ENCODE measurements at places on chromosomes 1 and 21.

GRCh38 chr21:29557200-29557599 lies 258.5 kb downstream of the BACH1 start:
- no peak for DNase-seq

DNA sequence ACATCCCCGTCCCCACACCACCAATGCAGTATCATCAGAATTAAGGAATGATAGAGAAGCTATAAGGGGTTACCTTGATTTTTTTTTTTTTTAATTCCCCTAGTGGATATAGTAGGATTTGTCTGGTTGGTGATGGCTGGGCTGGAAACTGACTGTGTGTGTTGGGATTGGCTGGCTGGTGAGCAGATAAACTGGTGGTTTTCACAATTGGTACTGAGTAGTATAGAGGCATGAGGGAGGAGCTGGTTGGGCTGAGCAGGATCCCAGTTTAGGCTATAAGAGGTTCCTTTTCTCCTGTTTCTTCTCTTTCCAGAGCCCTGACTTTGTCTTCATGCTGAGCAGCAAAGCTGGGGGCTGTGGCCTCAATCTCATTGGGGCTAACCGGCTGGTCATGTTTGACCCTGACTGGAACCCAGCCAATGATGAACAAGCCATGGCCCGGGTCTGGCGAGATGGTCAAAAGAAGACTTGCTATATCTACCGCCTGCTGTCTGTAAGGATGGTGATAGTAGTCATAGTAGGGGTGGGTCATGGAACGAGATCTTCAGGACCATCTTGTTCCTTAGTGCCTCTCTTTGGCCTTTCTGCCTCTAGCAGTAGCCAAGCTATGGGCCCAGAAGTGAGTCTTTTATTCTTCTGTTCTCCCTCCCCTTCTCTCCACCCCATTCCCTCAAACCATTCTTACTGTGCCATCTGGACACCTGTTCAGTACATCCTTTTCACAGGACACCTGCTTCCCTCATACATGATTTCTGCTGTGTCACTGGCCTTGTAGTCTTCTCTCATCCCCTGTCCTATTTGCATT lies 26.9 kb downstream of the RAD54L start:
- DNase-seq, result no peak

DNA sequence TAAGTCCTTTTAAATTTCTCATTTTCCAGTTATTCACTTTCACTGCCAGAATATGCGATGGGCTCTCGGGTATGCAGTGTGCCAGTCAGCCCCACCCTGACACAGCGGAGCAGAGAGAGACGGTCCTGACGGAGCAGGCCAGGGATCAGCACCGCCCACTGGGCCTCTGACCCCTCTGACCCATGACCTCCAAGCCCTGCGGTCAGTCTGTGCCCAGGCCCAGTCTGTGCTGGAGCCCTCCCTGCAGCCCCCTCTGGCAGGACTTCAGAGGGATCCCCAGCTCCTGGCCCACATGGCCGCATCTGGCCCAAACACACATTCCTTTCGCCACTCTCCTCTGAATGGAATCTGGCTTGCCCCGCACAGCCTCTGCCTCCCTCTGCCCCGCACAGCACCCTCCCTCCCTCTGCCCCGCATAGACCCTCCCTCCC lies 43.4 kb upstream of the COL6A2 start:
- no peak for DNase-seq

DNA sequence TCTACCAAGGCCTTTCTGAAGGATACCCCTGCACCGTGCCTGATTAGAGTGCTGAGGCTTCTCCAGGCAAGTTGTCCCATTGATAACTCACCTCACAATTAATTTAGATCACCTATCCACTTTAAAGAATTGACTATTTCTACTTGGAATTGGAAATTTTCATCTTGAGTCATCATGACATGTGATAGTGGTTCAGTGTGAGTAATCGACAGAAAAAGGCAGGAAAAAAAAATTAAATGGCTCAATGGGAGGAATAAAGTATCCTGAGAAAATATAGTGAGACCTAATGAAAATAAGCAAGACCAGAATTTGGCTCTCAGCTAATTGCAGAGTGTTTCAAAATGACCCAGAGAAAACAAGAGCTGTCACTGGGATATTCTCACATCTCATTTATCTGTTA lies 222.4 kb upstream of the C8B start:
- DNase-seq, result no peak

DNA sequence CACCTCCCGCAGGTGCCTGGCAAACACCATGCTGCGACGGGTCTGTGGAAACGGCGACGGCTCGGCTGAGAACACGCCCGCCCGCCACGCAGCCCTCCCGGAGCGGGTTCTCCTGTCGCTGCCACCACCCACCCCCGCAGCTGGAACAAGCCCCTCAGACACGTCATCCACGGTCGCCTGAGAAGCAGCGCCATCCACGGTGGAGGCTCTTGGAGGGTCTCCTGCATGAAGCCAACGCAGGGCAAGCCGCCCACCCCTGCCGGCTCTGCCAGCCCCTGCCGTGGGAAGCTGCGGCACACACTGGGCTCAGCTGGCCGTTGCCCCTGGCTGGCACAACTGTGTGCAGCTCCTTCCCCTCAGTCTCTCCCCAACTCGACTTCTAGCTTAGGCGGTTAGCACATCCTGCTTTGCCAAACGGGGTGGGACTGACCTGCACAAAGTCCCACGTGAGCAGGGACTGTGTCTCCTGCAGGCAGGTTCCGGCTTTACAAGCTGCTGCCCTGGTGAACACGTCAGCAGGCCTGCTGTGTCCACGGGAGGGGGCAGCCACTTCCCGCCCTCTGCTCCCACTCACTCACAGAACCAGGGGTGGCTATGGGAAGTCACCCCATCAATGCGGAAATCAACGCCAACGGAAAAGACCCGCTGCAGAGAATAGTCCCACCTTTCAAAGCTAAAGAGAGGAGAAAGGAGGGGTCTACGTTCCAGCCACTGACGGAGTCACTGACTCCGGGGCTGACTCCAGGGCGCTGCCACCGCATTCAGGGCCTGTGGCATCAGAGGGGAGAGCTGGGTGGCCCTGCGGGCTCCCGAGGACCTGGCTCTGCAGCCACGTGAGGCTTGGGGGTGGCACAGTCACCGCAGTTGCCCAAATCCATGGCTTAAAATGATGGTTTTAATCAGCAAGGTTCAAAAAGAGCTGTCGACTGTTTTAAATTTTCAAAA lies 10.3 kb downstream of the POFUT2 start:
- DNase-seq, result no peak

DNA sequence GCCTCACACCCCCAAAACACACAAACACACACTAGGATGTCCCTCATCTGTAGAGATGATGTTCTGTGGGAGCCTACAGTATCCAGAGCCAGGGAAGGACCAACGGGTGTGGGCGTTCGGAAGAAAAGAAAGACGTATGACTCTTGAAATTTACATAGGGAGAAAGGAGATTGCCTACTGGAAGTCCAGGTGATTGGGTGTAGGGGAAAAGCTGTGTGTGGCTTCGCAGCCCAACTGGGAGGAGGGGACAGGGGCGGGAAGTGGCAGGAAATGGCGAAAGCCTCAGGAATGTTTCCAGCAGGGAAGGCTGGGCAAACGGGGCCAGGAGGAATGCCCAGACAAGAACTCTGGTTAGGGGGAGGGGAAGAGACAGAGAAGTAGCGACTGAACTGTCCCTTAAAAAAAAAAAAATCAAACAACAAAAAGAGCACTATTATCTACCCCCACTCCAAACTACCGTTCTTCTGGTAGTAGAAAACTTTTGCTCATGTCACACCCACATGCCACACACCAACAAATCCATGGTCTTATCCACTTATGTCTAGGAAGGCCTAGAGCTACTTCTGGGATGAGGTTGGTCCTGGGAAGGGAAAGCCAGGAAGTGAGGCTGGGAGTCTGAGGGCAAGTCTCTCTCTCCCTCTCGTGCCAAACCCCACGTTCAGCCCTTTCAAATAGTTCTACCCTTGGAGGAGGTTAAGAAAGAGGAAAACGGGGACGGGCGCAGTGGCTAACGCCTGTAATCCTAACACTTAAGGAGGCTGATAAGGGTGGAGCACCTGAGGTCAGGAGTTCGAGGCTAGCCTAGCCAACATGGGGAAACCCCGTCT lies 1.8 kb upstream of the CKS1B start:
- DNase-seq, result peak; percentile 87

GRCh38 chr1:185500001-185500626 lies 183.1 kb upstream of the IVNS1ABP start:
- peak; percentile 42 for DNase-seq

DNA sequence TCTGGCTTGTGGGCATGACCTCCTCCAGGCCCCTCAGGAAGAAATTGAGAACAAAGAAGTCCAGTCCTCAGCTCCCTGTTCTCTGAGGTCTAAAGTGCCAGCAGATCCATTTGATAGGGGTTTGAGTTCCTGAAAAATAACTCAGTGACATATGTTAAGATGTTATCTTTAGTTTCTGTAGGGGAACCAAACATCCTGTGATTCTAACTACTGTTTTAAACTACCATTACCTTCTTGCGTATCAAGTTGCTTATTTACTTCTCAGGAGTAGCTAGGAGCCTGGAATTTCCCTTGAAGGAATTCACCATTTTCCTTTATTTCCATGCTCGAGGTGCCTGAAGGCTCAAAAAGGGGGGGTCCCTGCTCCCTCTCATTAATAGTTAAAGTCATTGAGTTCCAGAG lies 18.8 kb upstream of the LIN9 start:
- DNase-seq, result no peak

DNA sequence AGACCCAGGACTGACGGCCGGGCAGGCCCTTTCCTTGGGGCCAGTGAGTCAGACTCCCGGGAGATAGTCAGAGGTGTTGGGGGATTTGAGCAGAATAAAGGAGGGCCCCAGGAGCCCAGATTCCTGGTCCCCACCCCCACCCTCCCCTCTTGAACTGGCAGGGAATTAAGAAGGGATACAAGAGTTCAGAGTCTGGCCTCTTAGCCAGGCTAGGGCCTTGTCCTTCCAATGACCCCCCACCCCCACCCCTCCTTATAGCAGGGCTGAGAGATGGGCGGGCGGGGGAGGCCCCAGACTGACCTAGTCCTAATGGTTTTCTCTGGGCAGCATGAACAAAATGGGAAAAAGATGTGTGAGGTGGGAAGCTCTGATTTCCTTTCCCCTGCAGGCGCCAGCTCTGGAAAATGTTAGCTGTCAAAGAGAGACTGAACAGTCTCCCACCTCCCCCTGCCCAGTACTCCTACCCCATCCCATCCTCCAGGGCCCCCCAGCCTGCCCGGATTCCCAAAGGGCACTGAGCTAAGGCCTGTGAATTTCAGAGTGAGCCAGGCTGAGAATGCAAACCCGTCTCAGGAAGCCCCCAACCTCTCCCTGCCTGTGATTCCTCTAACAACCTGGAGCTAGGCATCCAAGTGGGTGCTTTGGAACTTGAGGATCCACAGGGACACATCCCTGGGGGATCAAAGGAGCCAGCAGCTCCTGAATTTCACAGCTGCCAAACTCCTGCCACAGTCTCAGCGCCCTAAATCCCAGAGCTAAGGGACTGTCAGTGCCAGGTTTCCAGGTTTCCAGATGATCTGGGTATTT lies 5.8 kb upstream of the CRABP2 start:
- DNase-seq, result no peak

DNA sequence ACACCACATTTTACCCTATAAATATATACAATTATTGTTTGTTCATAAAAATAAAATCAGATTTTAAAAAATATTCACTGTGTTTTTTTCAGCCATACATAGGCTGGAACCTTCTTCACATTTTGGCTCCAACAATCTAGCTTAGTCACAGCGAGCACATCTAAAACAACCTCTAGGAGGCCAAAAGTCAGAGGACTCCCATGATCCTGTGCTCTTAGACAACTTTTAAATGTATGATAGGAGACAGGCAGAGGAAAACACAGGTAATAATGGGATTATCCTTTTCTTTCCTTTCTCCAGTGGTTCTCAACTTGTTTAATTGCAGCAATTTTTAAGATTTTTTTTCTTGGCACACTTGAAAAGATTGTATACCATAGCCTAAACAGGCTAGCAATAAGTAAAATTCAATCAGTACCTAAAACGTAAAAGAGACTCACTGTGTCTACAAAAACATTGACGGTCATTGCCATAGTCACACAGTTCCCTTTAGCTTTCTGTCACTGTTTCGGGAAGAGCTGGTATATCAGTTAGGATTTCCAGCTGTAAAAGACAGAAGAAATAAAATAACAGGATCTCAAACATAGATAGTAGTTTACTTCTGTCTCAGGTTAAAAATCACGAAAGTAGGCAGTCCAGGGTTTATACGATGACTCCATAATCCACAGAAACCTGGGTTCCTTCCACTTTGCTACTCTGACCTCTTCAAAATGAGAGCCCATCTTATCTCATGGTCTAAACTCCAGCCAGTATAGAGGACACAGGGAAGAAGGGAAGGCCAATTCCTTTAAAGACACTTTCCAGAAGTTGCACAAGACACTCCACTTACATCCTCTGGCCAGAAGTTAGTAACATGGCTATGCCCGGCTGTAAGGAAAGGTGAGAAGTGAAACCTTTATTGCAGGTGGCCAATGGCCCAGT lies 39.2 kb upstream of the CR1L start:
- no peak for DNase-seq

GRCh38 chr1:223733898-223734852 lies 21.8 kb downstream of the CAPN2 start:
- no peak for DNase-seq

- DNase-seq, result no peak
Measured at GRCh38 chr1:10613340-10613739, 138.6 kb downstream of the PEX14 start.

DNA sequence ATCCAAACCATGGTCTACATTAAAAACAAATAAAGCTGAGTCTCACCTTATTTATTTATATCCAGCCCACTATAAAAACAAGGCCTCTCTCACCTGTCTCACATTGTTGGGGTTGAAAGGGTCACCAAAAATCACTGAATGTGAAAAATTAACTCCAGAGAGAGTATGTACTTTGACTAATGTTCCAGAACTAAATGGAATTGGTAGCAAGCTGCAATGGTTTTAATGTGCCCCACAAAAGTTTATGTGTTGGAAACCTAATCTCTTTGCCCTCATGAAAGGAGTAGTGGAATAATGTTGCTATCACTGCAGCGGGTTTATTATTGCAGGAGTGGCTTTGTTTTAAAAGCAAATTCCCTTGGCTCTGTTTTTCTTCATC lies 230.3 kb downstream of the LTN1 start:
- no peak for DNase-seq

Measured in HFF-Myc (cell line).